Hair follicular keratinocyte (primary cell): ENCODE measurements at places on chromosomes 2 and 18. TPM values are rescaled to one million over a fixed set of nuclear protein-coding genes. Genes with fewer than 3 reads are reported as not detected.

The CNDP1 gene
- total RNA-seq, result not detected in 2 replicates

The ERBB4 gene
- total RNA-seq, result not detected in 2 replicates

The CNTNAP5 gene
- not detected in 2 replicates for total RNA-seq

The GPAT2 gene
- total RNA-seq, result 1.4 and 2.8 TPM in 2 replicates
